ENCODE measurements at places on chromosomes 12 and 14. TPM values are rescaled to one million over a fixed set of nuclear protein-coding genes. Genes with fewer than 3 reads are reported as not detected.

GRCh38 chr14:64734990-64735389, 30.8 kb downstream of the PLEKHG3 start:
- H3K27me3 ChIP-seq = no peaks in the 10 kb centered on the region
- H3K4me3 ChIP-seq = no peak overlapping the region
- peaks cover 16% of the 10 kb centered on the region for H3K4me1 ChIP-seq
- peak overlapping the region; percentile 55 for H3K27ac ChIP-seq
- no peaks in the 10 kb centered on the region for H3K36me3 ChIP-seq
- DNase-seq = no peak

DNA sequence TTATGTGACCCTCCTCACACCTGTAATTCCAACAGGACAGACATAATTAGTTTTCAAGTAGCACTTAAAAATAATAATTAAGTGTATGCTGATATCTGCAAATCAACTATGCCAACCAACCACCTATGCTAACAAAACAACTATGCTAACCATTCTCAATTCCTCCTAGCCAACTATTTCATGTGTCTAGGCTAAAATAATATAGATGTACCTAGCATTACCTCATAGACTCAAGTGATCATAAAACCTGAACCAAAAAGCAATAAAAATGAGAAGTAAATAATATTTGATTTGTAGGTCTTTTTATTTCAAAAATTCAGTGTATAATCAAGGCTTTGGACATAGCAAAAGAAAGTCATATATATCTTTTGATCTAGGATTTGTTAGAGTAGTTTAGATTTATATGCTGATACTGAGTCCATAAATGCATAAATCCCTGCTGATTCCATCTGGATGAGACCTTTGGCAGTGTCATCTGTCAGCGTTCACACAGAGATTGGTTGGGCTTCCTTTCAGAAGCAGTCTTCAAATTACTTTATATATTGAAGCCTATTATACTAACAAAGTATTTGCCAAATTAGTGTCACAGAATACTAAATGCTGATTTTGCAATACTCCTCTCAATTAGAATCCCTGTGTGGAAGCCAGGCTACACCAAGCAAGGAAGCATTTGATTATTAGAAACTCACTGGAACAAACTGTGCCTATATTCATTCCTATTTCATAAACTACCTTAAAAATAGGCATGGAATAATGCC, 101.4 kb upstream of the PPM1H start:
- H3K4me3 ChIP-seq = no peak overlapping the region
- no peak overlapping the region for H3K27ac ChIP-seq
- no peaks in the 10 kb centered on the region for H3K27me3 ChIP-seq
- no peak for DNase-seq

GRCh38 chr12:40903040-40903439, 210.8 kb downstream of the CNTN1 start:
- H3K27me3 ChIP-seq = no peaks in the 10 kb centered on the region
- H3K36me3 ChIP-seq = no peaks in the 10 kb centered on the region
- H3K27ac ChIP-seq = no peak overlapping the region

GRCh38 chr14:64701660-64702059, 2.6 kb upstream of the PLEKHG3 start:
- peak overlapping the region; percentile 70 for H3K27ac ChIP-seq
- no peaks in the 10 kb centered on the region for H3K27me3 ChIP-seq
- no peak overlapping the region for H3K4me3 ChIP-seq
- DNase-seq = no peak
- no peaks in the 10 kb centered on the region for H3K36me3 ChIP-seq
- peaks cover 26% of the 10 kb centered on the region for H3K4me1 ChIP-seq

Gene AICDA
- total RNA-seq = 2.6 TPM

DNA sequence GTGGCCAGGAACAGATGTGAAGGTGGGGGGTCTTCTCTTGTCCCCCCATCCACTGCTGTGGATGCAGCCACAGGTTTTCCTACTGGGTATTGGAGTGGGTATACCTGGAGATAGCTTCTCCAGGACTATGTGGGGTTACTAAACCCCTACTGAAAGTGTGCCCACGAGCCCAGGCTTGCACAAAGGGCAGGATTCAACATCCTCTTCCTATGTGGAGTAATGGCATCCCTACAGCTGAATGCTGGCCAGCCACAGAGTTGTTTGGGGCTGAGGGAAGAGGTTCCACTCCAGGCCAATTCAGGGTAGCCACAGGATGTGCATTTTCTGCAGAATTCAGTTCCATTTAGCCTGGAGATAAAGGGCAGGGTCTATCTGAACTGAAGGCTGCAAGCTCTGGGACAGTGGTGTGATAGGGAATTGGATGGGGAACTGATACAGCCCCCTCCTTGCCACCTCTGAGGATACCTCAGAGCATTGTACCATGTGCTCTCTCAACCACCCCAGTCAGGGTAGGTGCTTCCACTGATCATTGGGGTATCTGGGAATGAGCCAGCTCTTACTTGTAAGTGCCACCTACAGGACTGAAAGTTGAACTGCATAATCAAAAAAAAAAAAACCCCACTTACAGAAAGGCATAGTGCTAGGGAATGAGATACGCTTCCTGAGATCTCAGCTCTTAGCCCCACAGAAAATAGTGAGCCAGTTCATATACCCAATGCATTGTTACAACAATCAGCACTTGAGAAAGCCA, 187.1 kb downstream of the KITLG start:
- no peak overlapping the region for H3K4me3 ChIP-seq
- H3K27me3 ChIP-seq = no peaks in the 10 kb centered on the region
- no peak overlapping the region for H3K27ac ChIP-seq
- no peak for DNase-seq
- no peaks in the 10 kb centered on the region for H3K4me1 ChIP-seq

- H3K27me3 ChIP-seq = no peaks in the 10 kb centered on the region
- H3K4me1 ChIP-seq = no peaks in the 10 kb centered on the region
- peak within 1 kb of the TSS; percentile 53 for H3K4me3 ChIP-seq
- no peak for DNase-seq
- H3K36me3 ChIP-seq = no peaks in the 10 kb centered on the region
These were observed at the start of gene ASCL1 for GRCh38 chr12:102957339-102958050. ASCL1 (plus strand) TSS chr12:102957674; CDS start chr12:102958245, 571 bp downstream.

Gene HOXC10
- 3.3 TPM for total RNA-seq

Gene SOX5
- total RNA-seq = 35.3 TPM

DNA sequence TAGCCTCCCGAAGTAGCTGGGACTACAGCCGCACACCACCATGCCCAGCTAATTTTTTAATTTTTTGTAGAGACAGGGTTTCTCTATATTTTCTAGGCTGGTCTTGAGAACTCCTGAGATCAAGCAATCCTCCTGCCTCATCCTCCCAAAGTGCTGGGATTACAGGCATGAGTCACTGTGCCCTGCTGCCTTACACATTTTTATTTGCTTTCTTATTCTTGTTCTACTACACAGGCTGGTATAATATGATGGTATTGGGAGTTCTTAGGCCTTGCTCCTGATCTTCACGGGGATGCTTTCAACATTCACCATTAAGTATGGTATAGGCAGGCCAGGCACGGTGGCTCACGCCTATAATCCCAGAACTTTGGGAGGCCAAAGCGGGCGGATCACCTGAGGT, 21.2 kb downstream of the DGLUCY start:
- H3K36me3 ChIP-seq = peaks cover 43% of the 10 kb centered on the region
- H3K27ac ChIP-seq = no peak overlapping the region
- no peak for DNase-seq
- no peaks in the 10 kb centered on the region for H3K27me3 ChIP-seq
- H3K4me3 ChIP-seq = no peak overlapping the region

Gene CCDC197
- not detected for total RNA-seq

Gene VWF
- total RNA-seq = 245 TPM

- no peak overlapping the region for H3K27ac ChIP-seq
- H3K27me3 ChIP-seq = no peaks in the 10 kb centered on the region
- no peak for DNase-seq
- H3K4me3 ChIP-seq = no peak overlapping the region
- H3K36me3 ChIP-seq = no peaks in the 10 kb centered on the region
These were observed 874.4 kb upstream of the USP15 start for GRCh38 chr12:61385771-61386170.

GRCh38 chr12:56212361-56212760, 9.4 kb downstream of the RNF41 start:
- no peaks in the 10 kb centered on the region for H3K4me1 ChIP-seq
- no peaks in the 10 kb centered on the region for H3K27me3 ChIP-seq
- peaks cover 100% of the 10 kb centered on the region for H3K36me3 ChIP-seq

GRCh38 chr14:98364961-98365360, 907.0 kb downstream of the BCL11B start:
- DNase-seq = no peak
- no peaks in the 10 kb centered on the region for H3K27me3 ChIP-seq
- no peak overlapping the region for H3K27ac ChIP-seq
- no peaks in the 10 kb centered on the region for H3K4me1 ChIP-seq
- no peaks in the 10 kb centered on the region for H3K36me3 ChIP-seq
- no peak overlapping the region for H3K4me3 ChIP-seq

Data from tibial nerve (tissue), 4 donors.